ENCODE measurements at places on chromosomes 16 and 17.

GRCh38 chr17:2990396-2990795 lies 73.0 kb downstream of the OR1D5 start:
- DNase-seq, result no peak

DNA sequence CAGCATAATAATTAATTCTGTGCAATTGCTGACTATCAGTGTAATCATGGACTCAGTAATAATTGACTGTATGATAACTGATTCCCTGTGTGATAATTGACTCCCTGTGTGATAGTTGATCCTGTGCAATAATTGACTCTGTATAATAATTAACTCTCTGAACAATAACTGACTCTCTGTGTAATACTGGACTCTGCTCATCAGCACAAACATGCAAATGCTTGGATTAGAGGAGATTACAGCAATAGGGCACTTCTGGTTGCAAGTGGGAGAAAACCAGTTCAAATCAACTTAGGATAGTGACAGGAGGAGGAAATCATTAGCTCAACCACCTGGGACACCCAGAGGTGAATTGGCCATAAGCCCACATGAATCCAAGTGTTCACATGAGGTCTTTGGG lies 582.1 kb downstream of the RBFOX1 start:
- no peak for DNase-seq

DNA sequence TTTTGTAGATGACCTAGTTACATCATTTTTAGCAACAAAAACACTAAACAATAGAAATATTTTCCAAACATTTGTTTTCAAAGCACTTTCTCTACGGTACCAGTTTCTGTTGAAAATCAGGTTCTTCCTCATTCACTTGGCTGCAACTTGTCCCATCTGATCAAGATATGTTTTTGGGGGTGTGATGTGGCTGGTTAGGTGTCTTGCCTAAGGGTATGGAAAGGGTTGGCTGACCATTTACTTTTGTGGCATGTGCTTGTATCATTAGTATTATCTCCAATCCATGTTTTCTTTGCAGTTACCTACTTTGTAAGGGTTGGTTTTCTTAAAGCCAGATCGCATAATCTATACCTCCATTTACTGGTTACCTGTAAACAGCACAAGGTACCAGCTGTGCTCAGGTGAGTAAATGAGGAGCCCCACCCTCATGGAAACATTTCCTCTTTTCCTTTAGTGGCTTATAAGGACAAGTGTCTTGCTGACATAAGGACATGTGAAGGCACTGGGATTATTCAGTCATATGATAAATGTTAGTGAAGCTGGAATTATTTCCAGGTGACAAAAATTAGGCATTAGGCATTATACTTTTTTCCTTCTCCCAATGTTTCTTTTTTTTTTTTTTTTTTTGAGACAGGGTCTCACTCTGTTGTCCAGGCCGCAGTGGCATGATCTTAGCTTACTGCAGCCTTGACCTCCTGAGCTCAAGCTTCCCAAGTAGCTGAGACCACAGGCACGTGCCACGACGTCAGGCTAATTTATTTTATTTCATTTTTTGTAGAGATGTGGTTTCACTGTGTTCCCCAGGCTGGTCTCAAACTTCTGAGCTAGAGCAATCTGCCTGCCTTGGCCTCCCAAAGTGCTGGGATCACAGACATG lies 162.0 kb downstream of the CCDC182 start:
- no peak for DNase-seq

DNA sequence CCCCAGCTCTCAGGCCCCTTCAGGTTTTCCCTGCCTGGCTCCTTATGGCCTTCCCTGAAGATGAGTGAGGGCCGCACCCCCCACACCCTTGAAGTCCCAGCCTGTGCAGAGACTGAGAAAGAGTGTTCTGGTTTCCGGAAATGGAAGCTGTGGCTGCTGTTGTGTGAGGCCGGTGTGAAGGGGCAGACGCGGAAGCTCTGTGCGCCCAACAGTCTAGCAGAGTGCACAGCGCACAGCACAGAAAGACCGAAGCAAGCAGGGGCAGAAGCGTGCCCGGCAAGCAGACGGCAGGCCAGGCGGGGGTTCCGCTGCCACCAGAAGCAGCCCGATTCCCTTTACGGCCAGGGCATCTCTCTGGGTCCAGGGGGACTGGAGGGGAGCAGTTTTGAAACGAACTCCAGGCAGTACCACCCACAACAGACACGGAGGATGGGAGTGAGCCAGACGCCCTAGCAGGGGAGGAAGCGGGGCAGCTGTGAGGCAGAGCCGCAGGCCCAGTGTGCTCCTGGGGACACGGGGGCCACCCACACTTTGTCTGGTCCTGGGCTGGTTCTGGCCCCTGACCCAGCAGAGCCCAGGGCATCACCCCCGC lies 16.7 kb downstream of the TPSG1 start:
- no peak for DNase-seq

- no peak for DNase-seq
Measured at GRCh38 chr17:12830777-12831247, 41.5 kb downstream of the ARHGAP44 start.

- no peak for DNase-seq
Measured at GRCh38 chr17:43634591-43635125, 27.1 kb downstream of the MEOX1 start.

DNA sequence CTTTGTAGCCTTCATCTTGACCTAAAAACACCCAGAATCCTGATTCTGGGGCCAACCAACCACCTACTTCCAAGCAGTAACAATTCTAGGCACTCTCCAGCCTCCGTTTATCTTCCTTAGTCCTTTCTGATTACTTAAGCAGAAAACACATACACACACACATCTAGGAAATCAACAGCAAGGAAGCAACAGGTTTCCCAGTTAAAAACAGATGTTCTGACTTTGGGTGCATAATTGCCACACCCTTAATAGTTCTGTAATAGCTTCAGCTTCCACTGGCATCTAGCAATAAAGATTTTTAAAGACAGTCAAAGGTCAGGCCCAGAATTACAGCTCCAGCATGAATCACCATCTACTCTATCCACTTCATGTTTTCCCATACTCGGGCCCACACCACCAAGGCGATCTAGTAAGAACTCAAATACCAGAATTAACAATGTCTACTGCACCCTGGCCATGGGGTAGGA lies 2.6 kb downstream of the ARHGAP17 start:
- peak; percentile 76 for DNase-seq

DNA sequence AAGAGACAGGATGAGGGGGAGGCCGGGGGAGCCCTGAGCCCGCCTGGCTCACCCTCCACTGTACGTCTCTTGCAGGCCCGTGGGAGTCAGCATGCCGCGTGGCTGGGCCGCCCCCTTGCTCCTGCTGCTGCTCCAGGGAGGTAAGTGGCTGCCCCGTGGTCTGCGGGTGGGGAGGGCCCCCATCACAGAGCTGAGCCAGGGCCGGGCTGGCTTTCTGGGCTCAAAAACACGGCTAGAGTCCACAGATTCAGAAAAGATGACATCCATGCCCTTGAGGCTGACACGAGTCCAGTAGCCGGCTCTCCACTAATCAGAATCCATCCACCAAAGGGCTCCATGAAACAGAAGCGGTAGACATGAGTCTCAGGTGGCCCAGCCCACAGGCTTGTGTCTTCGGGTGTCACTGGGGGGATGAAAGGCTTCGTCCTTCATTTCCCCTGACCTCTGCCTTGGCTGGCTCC lies 28.0 kb downstream of the IL21R start:
- DNase-seq, result no peak

GRCh38 chr16:4315186-4316107 lies at the start of gene GLIS2:
Gene GLIS2, plus strand, starts transcription at chr16:4316067. Its CDS starts 16,214 bp downstream, at chr16:4332281.
- peak; percentile 67 for DNase-seq

GRCh38 chr17:28182559-28182958 lies 136.4 kb upstream of the TMEM97 start:
- DNase-seq, result no peak

DNA sequence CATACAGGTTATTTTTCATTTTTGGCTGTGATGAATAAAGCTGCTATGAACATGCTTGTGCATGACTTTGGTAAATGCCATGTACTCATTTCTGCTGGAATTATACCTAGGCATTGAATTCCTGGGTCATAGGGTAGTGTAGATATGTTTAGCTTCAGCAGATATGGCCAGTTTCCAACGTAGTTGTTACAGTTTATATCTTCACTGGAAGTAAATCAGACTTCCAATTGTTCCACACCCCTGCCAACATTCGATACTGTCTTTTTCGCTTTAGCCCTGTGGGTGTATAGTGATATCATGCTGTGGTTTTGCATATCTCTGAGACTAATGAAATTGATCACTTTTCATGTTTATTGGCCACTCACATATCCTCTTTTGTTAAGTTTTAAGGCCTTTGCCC lies 50.4 kb downstream of the ARHGAP27 start:
- no peak for DNase-seq

- DNase-seq, result no peak
Measured at GRCh38 chr17:76178124-76178523, 37.1 kb upstream of the FOXJ1 start.

- no peak for DNase-seq
Measured at GRCh38 chr16:977081-977701, 4.4 kb upstream of the SOX8 start.

GRCh38 chr16:85638695-85639409 lies 25.7 kb downstream of the GSE1 start:
- DNase-seq, result no peak

DNA sequence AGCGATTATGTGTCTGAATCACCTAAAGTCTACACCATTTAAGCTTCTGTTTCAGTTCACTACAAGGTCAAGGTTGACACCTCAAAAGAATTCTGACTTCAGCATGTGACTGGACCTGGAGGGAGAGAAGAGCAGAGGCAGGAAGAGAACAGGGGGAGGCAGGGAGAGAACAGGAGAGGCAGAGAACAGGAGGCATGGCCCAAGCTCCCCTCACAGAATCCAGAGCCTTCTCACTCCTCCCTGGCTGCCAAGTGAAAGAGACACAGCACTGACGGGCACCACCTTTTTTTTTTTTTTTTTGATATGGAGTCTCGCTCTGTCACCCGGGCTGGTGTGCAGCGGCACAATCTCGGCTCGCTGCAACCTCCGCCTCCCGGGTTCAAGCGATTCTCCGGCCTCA lies 11.4 kb downstream of the GGA2 start:
- no peak for DNase-seq

DNA sequence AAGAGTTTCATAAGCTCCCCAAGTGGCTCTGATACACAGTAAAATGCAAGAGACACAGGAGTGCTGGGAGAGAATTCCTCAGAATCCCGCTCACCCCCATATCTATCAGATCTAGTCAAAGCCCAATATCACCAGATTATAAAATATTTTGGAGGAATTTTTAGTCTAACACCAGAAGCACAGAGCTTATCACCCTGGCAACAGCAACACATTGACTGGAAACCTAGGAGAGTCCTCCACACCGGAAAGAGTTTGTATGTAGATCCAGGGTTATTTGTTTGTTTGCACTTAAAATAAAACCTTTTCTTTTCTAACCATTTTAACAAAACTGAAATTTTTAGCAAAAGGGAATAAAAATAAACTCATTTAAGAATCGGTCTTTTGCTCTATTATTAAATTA lies 7.2 kb downstream of the SOX9 start:
- DNase-seq, result no peak

GRCh38 chr16:27344721-27345120 lies 30.9 kb downstream of the IL4R start:
- DNase-seq, result no peak

GRCh38 chr17:42760652-42761581 lies at the start of gene RAMP2:
Gene RAMP2, plus strand, starts transcription at chr17:42761227. Its CDS starts 35 bp downstream, at chr17:42761262.
- no peak for DNase-seq

- DNase-seq, result peak; percentile 39
Measured at GRCh38 chr16:54236773-54237172, 49.8 kb downstream of the IRX3 start.

- no peak for DNase-seq
Measured at GRCh38 chr16:62863139-62863538, 826.9 kb upstream of the CDH8 start.

DNA sequence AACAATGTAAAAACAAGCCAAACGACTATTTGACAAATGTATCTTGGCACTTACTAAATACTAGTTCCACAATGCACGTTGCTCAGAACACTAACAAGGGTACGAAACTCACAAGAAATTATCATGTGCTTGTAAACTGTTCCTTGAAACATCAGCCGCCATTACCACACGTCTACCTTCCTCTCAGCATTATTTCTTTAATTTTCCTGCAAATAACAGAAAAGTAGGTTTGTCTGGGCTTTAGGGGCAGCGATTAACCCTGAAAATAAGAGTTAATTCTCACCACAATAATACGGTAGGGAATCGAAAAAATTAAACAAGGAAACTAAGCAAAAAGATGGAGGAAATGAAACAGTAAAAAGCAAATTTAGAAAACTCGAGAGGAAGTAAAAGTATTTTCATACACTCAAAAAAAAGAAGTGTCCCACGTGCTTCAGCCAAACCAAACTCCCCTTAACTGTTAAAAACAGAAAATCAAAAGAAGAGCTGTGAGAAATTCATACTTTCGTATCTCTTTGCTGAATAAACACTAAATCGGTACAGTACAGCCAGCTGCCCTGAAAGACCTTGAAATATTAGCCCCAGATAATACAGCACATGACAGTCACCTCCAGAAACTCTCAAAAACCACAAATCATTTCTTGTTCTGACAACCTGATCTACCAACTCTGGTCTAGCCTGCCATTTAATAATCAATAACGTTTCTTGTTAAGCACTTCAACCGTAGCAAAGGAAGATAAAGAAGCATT lies 1.2 kb downstream of the ARHGAP17 start:
- no peak for DNase-seq

- DNase-seq, result no peak
Measured at GRCh38 chr16:72876981-72877373, 171.0 kb downstream of the ZFHX3 start.

- DNase-seq, result no peak
Measured at GRCh38 chr16:54411544-54411943, 125.0 kb upstream of the IRX3 start.

DNA sequence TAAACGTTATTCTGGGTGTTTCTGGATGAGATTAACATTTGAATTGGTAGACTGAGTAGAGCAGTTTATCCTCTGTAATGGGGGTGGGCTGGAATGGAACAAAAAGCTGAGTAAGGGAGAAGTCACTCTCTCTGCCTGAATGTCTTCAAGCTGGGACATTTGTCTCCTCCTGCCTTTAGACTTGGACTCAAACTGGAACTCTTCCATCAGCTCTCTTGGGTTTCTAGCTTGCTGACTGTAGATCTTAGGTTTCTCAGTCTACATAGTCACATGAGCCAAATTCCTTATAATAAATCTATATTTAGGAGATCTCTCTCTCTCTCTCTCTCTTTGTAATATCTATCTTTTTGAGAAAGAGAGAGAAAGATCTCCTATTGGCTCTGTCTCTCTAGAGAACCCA lies 553.3 kb upstream of the CDH11 start:
- no peak for DNase-seq

Data from fibroblast of the conjunctiva (primary cell).